ENCODE measurements at places on chromosomes 4 and X.

DNA sequence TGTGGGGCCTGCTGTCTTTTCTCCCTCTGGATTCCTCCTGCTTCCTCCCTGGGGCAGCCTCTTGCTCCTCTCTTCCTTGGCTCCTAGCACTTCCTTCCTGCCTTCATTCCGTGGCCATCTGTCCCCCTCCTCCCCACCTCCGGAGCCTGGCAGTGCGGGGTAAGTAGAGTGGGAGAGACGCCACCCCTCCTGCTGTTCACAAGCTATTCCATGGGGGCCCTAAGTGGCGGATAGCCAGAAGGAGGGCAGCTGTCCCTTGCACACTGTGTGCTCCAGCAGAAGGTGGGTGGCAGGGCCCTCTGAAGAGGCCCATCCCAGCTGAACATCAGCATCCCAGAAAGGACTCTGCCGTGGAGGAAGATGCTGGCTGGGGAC is 27.4 kb downstream of the CCNQ start:
- DNase-seq = no peak

GRCh38 chr4:7017446-7018048 is 25.6 kb upstream of the TADA2B start:
- DNase-seq = no peak

DNA sequence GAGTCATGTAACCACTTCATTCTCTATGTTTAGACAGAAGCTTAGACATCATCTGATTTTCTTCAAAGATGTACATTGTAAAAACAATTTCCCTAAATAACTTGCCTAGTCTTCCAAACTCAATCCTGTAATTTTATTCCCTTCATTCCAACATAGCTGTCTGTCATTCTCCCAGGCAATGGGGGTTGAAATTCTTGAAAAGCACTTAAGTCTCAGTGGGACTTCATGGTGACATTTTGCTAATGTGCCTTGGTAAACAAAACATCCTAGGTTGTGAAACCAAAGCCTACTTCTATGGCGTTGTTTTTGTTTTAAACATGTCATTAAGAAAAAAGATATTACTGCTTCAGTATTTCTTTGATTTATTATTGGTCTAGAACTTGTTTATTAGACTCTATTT is 122.0 kb upstream of the NRK start:
- DNase-seq = no peak

GRCh38 chr4:180766045-180766444 is 1477.2 kb upstream of the TENM3 start:
- DNase-seq = no peak

DNA sequence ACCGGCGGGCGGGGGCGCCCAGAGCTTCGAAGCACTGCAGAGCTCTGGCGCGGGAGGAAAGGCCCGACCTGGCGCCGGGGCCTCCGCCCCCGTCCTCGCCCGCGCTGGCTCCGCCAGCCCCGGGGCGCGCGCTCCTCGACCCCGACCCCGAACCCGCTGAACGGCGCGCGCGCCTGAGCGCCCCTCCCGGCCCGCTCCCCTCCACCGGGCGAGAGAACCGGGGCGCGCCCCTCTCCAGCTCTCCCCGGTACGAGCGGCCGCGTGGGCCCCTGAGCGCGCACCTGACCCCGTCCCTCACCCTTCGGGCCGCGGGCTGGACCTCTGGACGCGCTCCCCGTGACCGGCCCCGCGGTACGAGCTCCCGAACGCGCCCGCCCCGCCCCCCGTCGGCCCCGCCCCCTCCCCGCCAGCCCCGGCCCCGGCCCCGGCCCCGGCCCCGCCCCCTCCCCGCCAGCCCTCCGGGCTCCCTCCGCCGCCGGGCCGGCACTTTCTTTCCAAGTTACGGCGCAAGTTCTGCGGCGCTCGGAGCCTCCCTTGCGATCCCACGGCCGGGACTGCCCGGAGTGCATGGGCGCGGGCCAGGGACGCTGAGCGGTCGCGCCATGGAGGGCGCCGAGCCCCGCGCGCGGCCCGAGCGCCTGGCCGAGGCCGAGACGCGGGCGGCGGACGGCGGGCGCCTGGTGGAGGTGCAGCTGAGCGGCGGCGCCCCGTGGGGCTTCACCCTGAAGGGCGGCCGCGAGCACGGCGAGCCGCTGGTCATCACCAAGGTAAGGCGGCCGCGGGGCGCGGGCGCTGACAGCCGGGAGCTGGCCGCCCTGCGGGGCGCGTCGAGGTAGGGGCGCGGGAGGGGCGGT is at the start of gene SHROOM2:
SHROOM2 (plus strand) TSS at position 486 of the 854 bp plus-strand sequence; CDS start at position 603, 117 bp downstream.
- no peak for DNase-seq

DNA sequence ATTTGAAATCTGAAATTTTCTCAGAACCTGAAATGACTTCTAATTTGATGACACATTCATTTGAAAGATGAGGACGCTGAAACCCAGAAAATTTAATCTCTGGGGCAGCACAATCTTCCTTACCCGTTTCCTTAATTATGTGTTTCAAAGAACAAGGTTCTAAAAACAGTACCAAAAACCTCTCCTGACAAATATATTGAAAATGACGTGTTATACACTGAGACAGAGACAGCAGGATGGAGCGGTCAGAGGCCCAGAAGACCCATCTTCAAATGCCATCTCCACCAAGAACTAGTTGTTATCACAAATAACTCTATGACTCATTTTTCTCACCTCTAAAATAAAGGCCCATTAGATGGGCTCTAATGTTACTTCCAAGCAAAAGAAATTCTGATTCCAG is 177.3 kb downstream of the NSUN7 start:
- no peak for DNase-seq

- DNase-seq = no peak
These were observed 146.1 kb downstream of the COL25A1 start for GRCh38 chr4:109156356-109156755.

- DNase-seq = no peak
These were observed 76.2 kb upstream of the GRXCR1 start for GRCh38 chr4:42816189-42816879.

- DNase-seq = no peak
These were observed 137.4 kb downstream of the NSUN7 start for GRCh38 chr4:40886931-40887763.

GRCh38 chrX:21524008-21524407 is 134.1 kb downstream of the KLHL34 start:
- no peak for DNase-seq

- no peak for DNase-seq
These were observed 240.0 kb downstream of the BCOR start for GRCh38 chrX:39857780-39858179.

DNA sequence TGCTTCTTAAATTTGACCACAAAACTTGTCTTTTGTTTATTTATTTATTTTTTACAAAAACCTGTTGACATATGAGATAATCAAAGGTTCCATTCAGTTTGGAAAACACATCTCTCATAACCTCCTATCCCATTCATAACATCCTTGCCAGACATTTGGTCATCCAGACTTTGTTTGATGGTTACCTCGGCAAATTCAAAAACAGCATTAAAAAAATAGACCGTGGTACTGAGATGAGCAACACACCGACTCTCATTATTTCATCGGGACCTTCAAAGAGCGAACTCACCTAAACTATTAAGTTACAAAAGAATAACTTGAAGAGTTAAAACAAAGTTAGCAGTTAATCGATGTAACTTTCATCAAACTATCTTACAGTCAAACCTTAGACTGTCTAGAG is 85.8 kb upstream of the RPS6KA3 start:
- no peak for DNase-seq

- no peak for DNase-seq
These were observed 6.9 kb upstream of the HAUS3 start for GRCh38 chr4:2248821-2249261.
